Tibial artery (tissue), 4 donors: ENCODE measurements at places on chromosomes 3 and 15.

DNA sequence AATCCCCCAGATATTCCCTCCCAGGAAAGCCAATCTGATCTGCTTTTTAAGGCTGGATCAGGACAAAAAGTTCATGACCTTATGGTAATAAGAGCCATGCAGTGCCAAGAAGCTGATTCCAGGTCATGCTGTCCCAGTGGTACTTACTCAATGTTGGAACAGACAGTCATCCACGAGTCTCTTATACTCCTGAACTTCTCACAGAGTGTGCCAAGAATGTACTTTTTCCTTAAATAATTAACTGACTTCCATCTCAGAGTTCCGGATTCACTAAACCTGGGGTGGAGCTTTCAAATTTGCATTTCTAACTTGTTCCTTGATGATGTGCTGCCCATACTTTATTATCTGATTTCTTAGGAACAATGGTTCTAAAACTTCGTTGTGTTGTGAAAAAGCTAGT, 3.4 kb upstream of the P3H2 start:
- DNase-seq, result no peak

GRCh38 chr15:72153269-72154000, 35.2 kb downstream of the SENP8 start:
- DNase-seq, result no peak

DNA sequence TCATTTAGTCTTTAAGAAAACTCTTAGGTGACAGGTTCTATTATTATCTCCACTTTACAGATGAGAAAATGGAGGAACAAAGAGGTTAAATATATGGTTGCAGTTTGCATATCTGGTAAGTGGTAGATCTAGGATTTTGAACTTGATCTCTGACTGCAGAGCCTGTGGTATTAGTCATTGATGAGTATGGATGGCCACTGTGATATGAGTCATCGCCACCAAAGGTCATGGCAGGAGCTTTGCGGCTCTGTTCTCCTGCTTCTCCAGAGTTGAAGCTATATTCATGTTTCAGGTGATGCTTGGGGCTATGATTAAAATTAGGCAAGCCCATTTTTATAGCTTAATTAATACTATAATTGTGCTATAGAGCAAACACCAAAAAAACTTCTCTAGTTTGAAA, 306.2 kb upstream of the DPPA4 start:
- DNase-seq, result no peak

DNA sequence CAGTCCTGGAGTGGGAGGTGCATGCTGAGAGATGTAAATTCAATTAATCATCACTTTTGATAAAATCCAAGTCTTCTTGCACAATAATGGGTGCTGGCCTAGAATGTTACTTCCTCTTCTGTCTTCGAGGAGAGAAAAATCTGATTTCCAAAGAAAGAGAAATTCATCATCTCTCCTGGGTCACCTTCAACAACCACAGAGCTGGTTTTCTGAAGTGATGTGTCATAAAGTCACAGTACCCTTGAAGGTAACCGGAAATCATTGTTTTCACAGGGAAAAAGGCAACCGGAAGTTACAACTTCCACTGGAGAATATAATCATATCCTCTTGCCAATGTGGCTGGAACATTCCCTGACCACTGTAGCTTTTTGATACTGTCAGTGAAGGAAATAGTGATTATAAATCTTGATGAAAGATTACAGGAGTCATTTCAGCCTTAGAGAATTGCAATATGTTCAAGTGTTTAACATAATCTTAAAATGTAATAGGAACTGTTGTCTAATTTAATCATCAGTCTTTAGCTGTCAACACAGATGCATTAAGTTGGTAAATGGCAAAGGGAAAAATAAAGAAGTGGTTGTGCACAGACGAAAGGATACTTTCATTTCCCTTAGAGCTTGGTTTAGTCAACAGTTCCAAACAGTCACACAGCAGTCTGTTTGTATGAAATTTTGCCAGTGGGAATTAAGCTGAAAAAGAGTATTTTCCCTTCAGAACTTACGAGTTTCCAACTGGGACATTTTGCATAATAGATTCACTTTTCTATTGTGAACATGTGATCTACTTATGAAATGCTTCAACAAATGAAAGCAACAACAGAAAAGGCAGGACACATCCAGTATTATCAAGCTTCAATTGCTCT, 106.5 kb upstream of the SLC4A7 start:
- DNase-seq, result no peak

DNA sequence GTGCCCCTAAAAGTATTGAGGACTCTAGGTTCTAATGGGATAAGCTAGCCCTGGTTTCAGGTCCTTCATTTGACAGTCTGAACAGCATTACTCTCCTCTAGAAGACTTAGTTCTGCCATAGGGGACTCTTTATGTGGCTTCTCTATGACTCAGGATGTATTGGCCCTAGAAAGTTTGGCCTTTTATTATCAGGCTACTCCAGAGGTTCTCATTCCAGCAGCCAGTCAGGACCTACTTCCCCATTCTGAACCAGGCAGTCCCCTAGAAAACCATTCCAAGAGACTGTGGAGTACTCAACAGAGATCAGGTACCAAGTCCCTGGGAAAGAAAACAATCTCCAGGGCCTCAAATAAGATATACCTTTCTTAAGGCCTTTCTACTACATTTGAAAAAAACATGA, 157.9 kb upstream of the TSPAN3 start:
- no peak for DNase-seq

DNA sequence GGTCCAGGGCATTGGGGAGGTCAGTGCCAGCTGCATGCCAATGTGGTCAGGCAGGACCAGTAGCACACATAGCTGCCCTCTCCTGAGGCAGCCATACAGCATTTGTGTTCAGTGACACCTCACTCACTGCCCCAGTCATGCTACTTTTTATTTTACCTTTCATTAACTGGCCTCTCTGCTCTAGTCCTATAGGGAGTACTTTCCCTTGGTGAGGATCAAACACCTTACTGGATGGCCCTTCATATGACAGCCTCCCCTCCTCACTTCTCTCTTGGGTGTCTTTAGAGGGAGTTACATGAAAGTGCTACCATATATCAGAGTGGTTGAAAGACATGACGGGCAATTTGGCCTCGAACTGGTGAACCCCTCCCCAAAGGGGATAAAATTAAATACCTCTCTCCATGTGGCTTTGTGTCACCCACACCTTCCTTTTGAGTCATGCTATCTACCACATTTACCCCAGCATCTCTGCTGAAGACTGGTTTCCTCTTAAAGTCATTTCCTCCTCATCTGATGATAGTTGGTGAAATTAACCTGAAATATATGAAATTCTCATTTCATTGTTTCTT, 17.6 kb downstream of the RLBP1 start:
- DNase-seq, result no peak

DNA sequence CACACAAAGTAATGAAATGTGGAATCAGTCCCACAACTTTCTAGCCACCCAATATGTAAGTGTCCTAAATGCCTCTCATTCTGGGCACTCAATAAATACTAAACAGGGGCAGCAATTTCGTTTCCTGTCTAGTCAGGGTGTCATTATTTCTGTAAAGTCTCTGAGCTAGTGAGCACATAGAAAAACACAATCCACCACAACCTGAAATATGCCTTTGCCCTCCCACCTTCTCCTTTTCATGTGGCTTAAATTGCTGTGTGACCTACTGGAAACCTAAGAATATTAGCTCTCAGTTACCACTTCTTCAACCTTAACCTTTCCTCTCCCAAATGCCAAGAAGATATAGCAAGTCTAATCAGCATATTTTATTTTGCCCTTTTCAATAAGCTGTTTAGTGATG, 456.3 kb upstream of the KCNMB2 start:
- no peak for DNase-seq

DNA sequence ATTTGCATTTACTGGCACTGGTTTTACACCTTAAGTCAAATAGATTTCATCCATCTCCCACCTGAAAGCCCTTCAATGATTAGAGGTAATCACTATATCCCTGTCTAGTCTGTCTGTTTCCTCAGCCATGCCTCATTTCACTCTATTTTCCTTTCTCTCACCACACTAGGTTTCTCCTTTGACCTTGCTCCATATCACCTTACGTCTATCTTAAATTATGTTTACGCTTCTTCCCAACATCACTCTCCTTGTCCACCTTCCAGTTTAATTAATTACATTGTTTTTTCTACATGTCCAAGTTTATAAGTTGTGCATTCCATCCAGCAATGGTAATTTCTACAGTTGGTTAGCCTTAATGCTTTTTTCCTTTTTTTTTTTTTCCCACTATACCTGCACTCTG, 396.7 kb upstream of the PDZRN3 start:
- DNase-seq, result no peak

DNA sequence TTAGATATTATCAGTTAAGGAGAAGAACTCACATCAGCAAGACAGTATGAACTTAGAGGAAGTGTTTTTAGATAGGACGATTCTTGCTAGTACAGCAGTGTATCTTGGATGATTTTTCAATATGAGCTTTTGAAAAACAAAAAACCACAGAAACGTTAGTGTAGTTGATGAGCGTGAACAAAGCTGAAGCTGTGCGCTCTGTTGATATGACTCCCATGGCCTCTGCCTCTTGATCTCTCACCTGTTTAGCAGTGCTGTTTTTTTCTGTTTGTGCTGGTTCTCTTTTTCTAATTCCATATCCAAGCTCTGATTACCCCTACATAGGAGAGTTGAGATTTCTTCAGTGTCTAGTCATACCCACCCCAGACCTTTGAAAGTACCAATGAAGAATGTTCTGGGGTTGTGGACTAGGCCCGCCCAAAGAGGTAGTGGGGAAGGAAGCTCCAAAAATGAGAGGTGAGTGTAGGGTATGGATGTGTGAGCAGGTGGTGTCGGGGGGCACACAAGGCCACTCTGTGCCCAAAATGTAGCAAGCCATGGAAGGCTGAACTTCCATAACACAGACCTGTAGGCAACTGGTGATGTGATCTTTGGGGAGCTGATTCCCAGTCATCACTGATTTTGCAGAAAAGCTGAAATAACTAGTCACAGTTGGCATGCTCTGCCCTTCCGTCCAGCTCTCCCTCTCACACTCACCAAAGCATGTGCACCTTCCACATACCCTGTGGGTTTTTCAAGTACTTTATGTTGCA, 20.0 kb upstream of the CMTM7 start:
- no peak for DNase-seq

GRCh38 chr15:69957175-69957574, 140.5 kb downstream of the TLE3 start:
- DNase-seq, result no peak

DNA sequence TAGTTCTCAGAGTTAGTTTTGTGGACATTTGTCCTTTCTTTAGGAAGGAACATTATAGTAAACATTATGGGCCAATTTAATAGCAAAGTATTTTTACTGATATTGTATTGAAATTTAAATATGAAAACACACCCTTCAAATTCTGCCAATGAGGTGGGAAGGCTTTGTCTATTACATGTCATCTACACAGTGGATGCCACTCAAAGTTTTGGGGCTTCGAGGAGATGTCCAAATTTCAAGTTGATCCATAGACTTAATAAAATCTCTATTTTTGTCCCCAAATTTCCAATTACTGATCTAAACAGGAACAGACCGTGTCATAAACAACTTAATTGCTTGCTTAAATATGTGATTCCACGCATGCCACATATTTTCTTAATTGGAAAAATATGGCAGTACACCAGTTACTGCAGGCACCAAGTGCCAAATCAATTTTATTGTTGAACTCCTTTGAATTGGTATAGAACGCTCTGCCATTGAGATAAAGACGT, 1.7 kb downstream of the SHOX2 start:
- no peak for DNase-seq

- DNase-seq, result no peak
Measured at GRCh38 chr15:97728791-97729190, 231.7 kb upstream of the ARRDC4 start.

GRCh38 chr3:66998904-66999235, 763 bp downstream of the KBTBD8 start:
- no peak for DNase-seq

- no peak for DNase-seq
Measured at GRCh38 chr3:9691636-9692035, 12.0 kb upstream of the CPNE9 start.

DNA sequence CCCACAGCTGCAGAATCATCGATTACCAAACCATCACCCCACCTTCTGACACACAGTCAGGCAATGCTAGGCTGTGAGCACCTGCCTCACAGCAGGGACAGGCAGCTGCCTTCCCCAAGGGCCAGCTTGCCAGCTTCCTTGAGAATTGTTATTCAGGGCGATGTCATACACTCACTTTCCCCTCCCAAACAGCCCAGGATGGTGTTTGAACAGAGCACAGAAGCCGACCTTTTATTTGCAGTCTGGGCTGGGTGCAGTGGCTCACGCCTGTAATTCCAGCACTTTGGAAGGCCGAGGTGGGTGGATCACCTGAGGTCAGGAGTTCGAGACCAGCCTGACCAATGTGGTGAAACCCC, 84.5 kb upstream of the HERC1 start:
- no peak for DNase-seq

GRCh38 chr3:109803274-109803673, 465.9 kb upstream of the DPPA4 start:
- DNase-seq, result no peak

- no peak for DNase-seq
Measured at GRCh38 chr3:121870717-121871116, 23.5 kb upstream of the SLC15A2 start.

GRCh38 chr3:176321099-176321498, 876.2 kb downstream of the TBL1XR1 start:
- DNase-seq, result no peak

DNA sequence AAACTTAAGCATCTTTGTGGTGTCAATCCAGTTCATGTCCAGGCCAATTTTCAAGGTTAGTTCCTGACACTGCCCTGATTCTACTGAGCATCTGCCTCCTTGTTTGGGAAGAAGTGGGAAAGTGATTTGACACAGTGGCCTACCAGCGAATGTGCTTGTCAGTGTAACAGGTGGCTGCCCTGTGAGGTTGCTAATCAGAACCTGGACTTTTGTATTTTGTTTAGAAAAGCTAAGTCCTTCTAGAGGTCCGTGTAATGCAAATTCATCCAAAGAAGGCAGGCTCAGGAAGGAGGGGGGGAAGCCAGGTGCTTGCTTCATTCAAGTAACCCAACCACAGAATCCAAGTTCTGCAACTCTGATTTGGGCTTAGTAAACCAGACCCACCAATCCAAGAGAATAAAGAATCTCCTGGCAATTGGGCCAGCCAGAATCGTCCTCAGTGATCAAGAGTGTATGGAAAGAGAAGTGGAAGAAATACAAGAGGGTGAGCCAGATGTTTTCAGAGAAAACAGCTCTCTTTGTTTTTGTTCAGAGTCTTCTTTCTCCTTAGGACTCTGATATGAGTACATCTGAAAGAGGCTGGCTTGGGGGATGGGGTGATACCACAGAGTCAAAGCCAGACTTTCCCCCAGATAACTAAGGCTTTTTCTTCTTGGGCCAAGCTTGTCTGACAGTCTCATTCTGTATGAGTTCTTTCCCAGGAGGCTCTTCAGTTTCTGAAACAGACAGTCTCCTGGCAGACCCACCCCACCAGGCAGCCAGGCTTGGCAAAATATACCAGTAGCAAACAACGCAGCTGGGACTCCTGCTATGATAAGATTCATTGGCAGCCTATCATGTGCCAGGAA, 508.9 kb upstream of the TBL1XR1 start:
- peak; percentile 44 for DNase-seq

- DNase-seq, result no peak
Measured at GRCh38 chr3:29605845-29606244, 325.0 kb downstream of the RBMS3 start.
